Vagina (tissue), 2 donors: ENCODE measurements at places on chromosomes 4 and X.

- DNase-seq = no peak
Observed at GRCh38 chr4:121462660-121463261, 81.9 kb upstream of the QRFPR start.

DNA sequence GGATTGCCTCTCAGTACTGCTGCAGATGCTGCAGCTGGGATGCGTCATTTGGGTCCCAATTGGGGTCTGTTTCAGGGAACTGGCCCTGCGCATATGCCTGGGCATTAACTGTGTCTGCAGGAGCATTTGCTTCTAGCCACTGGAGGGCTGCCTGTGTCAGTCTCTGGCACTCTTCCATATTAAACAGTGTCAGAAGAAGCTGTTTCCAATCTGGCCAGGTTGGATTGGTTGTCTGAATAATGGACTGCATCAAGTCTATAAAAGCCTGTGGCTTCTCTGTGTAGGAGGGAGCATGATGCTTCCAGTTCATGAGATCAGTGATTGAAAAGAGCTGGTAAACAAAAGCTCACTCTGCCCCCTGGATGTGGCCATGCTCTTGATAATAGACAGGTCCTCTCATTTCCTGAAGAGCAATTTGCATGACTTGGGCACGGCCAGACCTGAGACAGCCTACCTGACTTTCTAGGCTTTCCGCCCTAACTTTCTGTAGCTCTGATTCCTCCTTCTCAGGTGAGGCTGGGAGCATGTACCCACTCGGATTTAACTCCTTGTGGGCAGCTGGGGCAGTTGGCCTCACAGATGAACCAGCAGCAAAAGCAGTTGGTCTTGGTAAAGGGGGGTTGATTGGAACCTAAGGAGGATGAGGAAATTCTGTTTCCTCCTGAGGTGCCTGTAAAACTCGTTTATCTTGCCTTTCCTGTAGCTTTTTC, 29.2 kb downstream of the SULT1E1 start:
- no peak for DNase-seq

- no peak for DNase-seq
Observed at GRCh38 chr4:175431694-175432093, 380.4 kb downstream of the GPM6A start.

DNA sequence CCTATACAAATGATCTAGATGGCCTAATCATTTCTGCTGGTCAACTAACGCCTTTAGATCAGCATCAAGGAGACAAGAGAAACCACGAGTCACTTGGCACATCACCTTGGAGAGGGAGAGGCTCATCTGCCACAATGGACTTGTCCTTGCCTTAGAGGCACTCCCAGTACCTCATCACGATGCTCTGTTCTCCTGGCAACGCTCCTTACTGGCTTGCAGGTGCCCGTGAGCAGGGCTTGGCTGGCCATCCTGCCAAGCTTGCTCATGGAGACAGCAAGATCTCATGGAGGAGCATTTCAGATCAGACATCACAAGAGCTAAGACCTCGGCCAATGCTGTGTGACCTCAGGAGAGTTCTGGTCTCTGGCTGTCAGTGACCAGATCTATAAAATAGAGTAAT, 2.7 kb upstream of the SMIM20 start:
- no peak for DNase-seq

GRCh38 chrX:131262738-131263679, 26.1 kb downstream of the IGSF1 start:
- no peak for DNase-seq

- no peak for DNase-seq
Observed at GRCh38 chr4:16413814-16414555, 187.7 kb upstream of the TAPT1 start.

GRCh38 chrX:103879339-103879738, 47.3 kb upstream of the RAB9B start:
- DNase-seq = no peak

DNA sequence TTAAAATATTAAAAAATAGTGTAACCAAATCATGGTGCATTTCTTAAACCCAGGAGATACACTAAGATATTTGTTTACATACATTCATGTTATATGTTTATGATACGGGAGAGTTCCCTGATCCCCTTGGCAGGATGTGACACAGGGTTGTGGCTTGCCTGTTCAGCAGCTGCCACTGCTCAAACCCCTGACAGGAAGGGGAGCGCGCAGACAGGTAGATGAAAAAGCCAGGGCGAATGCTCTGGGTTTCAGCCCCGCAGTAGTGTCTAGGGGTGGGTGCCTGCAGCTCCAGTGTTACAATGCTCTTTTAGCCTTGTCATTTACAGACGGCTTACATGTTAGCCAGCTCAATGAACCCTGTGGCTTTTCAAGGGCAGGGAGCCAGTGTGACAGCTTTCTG, 1343.8 kb upstream of the IGFBP7 start:
- DNase-seq = no peak

GRCh38 chr4:140152751-140153418, 1.1 kb downstream of the MAML3 start:
- DNase-seq = no peak

DNA sequence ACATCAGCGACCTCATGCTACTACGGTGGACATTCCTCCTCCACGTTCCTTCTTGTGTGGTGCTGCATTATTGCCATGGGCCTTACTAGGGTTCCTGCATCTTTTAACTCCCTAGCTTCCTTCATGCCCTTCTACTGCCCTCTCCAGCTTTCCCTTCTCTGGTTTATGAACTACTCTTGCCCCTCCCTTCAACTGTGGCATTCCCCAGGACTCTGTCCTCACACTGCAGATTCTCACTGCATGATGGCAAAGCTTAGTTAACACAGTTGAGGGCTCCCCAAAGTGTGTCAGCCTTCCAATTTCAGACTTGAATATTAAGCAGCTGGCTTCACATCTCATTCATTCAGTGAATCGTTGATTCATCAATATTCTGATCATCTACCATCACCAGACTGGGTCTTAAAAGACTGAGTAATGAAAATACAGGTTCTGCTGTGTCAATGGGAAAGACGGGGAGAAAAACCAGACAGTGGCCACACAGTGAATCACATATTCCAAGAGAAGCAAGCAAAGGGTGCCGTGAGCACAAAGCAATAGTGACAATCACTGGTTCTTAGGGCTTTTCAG, 53.0 kb downstream of the ZFX start:
- no peak for DNase-seq

DNA sequence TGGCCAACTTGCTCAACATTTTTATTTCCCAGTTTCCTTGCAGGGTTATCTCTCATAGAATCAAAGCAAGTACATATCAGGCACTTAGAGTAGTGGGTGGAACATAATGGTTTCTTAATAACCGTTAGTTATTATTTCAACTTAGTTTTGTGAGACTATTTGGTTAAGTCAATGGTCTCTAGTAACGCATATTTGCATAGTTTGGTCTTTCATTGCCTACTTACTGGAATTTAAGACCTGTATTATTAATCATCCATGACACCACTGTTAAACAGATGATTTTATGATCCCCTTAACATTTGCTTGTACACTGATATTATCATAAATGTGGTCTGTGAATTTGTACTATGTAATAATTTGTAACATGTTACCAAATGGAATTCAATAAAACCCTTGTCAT, 70.9 kb upstream of the SMIM31 start:
- no peak for DNase-seq

- DNase-seq = no peak
Observed at GRCh38 chr4:130238121-130238520, 1142.2 kb downstream of the C4orf33 start.

- DNase-seq = no peak
Observed at GRCh38 chrX:148049441-148049840, 68.3 kb downstream of the FMR1NB start.

- no peak for DNase-seq
Observed at GRCh38 chr4:71980976-71981375, 50.8 kb upstream of the NPFFR2 start.

DNA sequence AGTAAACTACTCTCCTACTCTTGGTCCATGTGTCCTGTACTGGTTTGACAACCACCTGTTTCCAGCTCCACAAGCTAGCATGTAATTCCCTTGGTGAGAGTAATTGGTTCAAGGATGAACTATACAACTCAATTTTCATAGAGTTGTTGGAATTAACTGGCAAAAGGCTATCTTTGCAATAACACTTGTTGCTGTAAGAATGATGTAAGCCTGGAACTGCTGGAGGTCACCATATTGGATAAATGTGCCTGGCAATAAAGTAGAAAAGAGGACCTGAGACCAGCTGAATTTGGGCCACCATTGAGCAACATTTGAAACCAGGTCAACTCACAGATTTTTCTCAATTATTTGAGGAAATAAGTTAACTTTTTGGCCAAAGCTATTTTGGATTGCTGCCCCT, 175.5 kb downstream of the CAMK2D start:
- DNase-seq = no peak

DNA sequence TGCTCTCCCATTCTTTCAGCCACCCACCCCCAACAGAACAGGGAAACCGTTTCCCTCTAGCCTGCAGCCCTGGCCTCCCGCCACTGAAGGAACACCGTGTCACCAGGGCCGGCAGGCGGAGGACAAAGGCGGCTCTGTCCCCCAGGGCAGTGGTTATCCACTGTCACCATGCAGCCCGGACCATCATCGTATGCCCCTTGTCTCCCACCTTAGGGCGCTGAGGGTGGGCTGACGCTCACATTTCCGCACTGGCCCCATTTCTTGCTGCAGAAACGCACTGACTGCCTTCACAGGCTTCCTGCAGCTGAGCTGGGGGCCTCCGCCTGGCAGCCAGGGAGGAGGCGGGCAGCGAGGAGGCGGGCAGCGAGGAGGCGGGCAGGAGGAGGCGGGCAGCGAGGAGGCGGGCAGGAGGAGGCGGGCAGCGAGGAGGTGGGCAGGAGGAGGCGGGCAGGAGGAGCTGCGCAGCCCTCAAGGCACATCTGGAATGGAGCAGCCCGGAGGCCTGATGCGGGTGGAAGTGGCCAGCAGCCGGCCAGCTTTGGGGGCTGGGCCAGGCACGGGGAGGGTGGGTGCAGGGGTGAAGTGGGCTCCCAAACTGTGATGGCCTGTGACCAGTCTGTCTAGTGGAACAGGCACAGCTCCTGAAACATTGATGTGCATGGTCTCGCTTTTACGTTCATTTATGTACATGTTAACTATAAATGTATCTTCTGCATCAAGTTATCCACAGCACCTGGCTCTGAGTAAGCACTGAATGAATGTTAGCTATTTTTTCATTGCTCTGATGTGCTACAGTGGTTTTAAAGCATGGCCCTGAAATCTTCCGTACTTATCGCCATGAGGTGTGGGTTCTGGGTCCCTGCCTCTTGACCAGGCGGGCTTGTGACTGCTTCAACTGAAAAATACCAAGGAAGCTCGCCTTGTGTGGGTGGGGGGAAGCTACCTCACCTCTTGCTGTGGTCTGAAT, 20.6 kb upstream of the KIAA0232 start:
- no peak for DNase-seq

DNA sequence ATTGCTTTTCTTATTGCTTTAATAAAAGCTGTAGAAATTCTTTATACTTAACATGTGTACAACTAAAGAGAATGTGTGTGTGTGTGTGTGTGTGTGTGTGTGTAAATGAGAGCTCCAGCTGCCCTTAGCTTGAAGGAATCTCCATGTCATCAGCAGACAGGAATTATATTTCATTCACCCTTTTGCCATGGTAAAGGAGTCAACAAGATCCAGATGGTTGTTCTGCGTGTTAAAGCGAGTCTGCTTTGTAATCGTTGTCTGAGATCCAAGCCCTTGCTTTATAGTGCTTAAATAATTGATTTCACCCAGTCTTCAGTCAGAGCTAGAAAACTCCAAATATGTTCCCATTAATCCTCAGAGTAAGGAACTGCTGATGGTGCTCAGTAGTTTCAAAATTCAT, 285.5 kb downstream of the PDGFC start:
- DNase-seq = no peak

- no peak for DNase-seq
Observed at GRCh38 chr4:139599594-139600374, 43.8 kb upstream of the SETD7 start.

DNA sequence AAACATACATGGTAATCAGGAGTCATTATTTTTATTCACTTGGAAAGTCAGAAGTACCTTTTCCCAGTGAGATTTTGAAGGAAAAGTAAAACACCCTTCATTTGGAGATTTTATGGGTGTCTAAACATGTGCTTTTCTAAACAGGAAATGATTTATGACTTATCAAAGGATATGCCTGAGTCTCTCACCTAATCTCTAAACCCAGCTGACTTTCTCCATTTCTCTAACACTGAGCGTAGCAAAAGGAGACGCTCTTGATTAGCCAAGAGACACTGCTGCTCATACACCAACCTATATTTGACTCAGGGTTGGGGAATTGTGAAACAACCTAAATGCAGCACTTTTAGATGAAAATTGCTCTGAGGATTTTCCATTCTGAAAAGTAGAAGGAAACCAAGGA, 468.5 kb upstream of the FTHL17 start:
- no peak for DNase-seq

DNA sequence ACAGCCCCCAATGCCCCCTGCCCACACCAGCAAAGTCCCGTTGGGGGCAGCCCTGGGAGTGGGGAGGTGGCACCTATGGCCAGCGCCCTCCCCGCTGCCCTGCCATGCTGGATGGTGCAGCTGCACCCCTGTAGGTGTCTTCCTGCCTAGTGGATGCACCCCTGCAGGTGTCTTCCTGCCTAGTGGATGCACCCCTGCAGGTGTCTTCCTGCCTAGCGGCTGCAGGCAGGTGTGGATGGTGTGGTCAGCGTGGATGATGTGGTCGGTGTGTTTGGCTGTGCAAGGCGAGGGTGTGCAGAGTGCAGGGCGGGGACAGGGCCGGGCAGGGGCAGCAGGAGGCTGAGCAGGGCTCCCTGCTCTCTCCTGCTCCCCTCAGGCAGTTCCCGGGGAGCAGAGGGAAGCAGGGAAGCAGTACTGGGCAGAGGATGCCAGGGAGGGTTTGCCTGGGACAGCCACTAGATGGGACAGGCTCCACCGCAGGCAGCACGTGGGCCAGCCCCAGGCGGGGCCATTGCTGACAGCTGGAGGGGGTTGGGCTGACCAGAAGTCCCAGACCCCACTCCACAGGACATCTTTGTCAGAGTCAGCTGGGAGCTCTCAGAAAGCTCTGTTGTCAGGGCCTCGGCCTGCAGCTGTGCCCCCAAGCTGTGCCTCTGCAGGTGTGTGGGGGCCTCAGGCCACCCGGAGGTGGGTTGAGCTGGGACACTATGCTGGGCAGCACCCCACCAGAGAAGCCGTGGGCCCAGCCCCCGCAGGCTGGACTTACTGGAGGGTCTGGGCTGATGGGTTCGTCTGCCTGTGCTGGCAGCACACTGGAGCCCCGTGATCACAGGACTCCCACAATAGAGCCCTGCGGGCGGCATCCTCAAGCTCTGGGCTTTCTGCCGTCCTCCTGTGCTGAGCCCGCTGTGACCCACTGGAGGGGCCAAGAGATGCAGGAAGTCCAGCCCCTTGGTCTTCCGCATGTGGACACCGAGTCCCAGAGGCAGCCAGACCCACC, 23.7 kb downstream of the DOK7 start:
- no peak for DNase-seq

DNA sequence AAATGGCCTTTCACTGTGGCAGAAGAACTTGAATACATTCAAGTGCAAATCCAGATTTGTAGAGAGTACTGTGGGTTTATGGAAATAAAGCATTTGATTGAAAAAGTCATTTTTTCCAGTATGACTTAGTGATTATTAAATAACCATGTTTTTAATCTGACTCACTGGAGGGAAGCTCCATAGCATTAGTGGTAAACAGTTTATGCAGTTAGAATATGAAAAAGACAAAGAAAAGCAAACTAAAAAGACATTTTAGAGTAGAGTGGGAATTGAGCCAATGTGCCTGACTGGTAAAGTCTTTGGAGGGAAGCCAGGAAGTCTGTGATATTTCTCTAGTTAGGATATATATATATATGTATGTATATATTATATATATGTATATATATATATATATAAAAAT, 53.4 kb downstream of the FAT4 start:
- DNase-seq = no peak

GRCh38 chr4:76879731-76880364, 18.1 kb downstream of the SOWAHB start:
- DNase-seq = no peak
